ENCODE measurements at places on chromosomes 2 and 18. TPM values are rescaled to one million over a fixed set of nuclear protein-coding genes. Genes with fewer than 3 reads are reported as not detected.

Gene TCF23
- polyA plus RNA-seq = not detected

Gene NCKAP5
- 0.34 TPM for polyA plus RNA-seq

DNA sequence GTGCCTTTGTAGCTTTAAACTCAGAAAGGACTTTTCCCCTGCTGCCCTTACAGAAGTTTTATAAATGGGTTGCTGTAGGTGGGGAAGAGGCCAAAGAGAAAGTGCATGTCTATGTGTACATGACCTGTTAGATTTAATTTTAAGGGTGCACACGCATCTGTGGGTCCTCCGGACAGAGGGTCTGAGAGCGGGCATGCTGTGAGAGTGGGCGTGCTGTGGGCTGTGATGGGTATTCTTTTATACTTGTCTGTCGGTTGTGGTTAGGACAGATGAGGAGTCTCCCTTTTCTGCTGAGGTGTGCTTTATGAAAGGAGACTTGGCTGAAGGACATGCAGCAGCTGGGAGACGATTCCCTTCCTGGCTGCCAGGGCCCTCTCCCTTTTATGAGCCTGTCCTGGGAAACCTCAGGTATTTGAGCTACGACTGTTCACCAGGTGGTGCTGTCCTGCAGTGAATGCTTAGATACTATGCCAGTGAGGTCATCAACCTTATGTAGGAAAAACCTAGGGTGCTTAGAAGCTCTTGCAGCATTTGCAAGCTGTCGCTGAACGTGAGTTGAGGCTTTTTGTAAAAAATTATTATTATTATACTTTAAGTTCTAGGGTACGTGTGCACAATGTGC, 67.5 kb downstream of the TANC1 start:
- peak; percentile 92 for DNase-seq

- DNase-seq = no peak
These were observed 263.5 kb downstream of the HDAC4 start for GRCh38 chr2:239137165-239137897.

DNA sequence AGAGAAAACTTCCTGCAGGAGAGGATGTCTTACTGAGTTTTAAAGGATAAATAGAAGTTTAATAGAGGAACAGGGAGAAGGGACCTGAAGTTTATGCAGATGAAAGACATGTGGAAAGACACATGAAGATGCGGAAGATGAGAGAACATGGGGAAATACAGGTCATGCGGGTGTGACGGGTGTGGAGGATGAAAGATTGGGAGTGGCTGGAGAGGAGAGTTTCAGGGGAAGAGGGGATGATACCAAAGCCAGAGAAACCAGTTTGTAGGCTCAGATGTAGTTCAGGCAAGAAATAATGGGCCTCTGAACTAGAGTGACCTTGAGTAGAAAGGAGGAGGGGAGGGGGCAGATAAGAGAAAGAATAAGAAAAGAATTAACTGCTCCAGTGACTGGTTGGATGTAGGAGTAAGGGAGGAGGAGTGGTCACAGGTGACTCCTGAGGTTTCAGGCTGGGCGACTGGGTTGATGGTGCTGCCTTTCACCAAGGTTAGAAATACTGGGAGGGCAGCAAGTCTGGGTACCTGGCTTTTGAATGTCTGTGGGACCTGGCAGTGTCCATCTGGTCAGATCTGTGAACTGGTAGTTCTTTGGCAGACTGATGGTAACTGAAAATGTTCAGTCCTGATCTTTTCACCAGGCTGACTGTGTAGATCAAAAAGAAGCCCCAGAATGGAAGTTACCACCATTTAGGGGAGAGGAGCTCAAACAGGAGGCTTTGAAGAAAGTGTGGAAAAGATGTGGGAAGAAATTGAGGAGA, 69.4 kb downstream of the TET3 start:
- peak; percentile 40 for DNase-seq

DNA sequence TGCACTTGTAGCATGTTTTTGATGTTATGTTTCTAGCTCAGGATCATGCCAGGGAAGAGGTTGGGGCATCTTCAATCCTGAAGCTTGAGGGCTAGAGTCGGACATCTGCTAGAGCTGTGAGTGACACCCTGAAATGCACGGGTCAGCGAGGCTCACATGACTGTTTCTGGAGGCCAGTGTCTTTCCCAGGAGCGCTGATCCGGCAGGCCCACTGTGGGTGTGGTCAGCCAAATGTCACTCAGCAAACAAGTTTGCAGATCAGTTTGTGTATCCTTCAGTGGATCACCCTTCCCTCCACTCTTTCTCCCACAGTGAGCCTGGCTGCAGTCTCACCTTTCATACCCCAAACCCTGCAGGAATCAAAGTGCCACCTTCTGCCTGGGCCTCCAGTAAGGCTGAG, 23.0 kb upstream of the ARHGEF4 start:
- no peak for DNase-seq

- no peak for DNase-seq
These were observed 3.4 kb upstream of the ASNSD1 start for GRCh38 chr2:189657867-189658266.
